ENCODE measurements at places on chromosomes 5 and 9. TPM values are rescaled to one million over a fixed set of nuclear protein-coding genes. Genes with fewer than 3 reads are reported as not detected.
A peak's percentile ranks its signal among the peaks of the same experiment; 100 is the strongest.

- H3K4me1 ChIP-seq = no peaks in the 10 kb centered on the region
- DNase-seq = no peak
Observed at GRCh38 chr5:90014420-90014819, 395.1 kb downstream of the CETN3 start.

INSL6 gene
- not detected for total RNA-seq

PCDHB7 gene
- 0.50 TPM for total RNA-seq

ACTBL2 gene
- 0.12 TPM for total RNA-seq

GRCh38 chr9:80649001-80649420, 1040.3 kb downstream of the TLE1 start:
- no peaks in the 10 kb centered on the region for H3K36me3 ChIP-seq
- DNase-seq = no peak
- H3K27me3 ChIP-seq = no peaks in the 10 kb centered on the region
- no peaks in the 10 kb centered on the region for H3K4me1 ChIP-seq
- H3K4me3 ChIP-seq = no peak overlapping the region
- H3K27ac ChIP-seq = no peak overlapping the region

HAND1 gene
- total RNA-seq = not detected

DNA sequence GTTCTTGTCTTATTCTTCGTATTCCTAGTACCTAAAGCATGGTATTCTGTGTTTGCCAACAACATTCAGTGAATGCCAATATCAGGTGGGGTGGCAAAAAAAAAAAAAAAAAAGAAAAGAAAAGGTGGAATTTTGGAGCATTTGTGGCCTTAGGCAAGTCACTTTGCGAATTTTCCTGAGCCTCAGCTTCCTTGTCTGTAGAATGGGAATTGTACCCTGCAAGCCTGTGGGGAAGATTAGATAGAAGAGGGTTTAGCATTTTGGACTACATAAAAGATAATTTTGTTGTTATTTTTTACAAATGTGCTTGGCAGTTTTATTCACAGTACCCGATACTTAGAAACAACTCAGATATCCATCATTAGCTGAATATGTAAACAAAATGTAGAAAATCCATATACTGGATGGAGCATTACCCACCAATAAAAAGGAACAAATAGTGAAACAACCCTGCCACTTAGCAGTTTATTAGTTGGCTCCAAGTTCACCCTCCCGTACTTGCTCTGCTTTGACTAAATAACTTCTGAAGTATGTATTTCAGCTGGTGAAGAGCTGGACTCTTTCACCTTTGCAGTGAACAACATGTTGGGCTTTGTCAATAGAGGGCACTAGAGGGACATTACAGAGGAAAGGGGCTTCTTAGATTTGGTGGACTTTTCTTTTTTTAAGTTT, 13.6 kb downstream of the UBE2D2 start:
- no peaks in the 10 kb centered on the region for H3K27me3 ChIP-seq
- no peak for DNase-seq
- no peaks in the 10 kb centered on the region for H3K36me3 ChIP-seq

PPIC gene
- 14.9 TPM for total RNA-seq

- H3K4me3 ChIP-seq = peak overlapping the region; percentile 4
- DNase-seq = no peak
- H3K36me3 ChIP-seq = no peaks in the 10 kb centered on the region
- H3K27me3 ChIP-seq = no peaks in the 10 kb centered on the region
Observed at GRCh38 chr5:27402828-27403227, 364.4 kb upstream of the CDH9 start.

- H3K27me3 ChIP-seq = no peaks in the 10 kb centered on the region
- no peaks in the 10 kb centered on the region for H3K4me1 ChIP-seq
- no peak overlapping the region for H3K27ac ChIP-seq
- no peaks in the 10 kb centered on the region for H3K36me3 ChIP-seq
Observed at GRCh38 chr9:133204335-133204992, 4.6 kb downstream of the OBP2B start.

GRCh38 chr5:57538341-57538955, 55.8 kb upstream of the ACTBL2 start:
- H3K4me3 ChIP-seq = no peak overlapping the region
- no peaks in the 10 kb centered on the region for H3K36me3 ChIP-seq
- H3K27ac ChIP-seq = no peak overlapping the region
- H3K4me1 ChIP-seq = no peaks in the 10 kb centered on the region
- DNase-seq = no peak

ANXA2R gene
- 0.40 TPM for total RNA-seq

GRCh38 chr9:88587182-88587581, 52.2 kb downstream of the NXNL2 start:
- H3K36me3 ChIP-seq = no peaks in the 10 kb centered on the region
- DNase-seq = no peak
- H3K4me1 ChIP-seq = no peaks in the 10 kb centered on the region
- H3K27me3 ChIP-seq = no peaks in the 10 kb centered on the region
- H3K4me3 ChIP-seq = no peak overlapping the region
- H3K27ac ChIP-seq = no peak overlapping the region

- no peaks in the 10 kb centered on the region for H3K27me3 ChIP-seq
- no peaks in the 10 kb centered on the region for H3K36me3 ChIP-seq
- H3K4me3 ChIP-seq = peak overlapping the region; percentile 66
- peak overlapping the region; percentile 64 for H3K27ac ChIP-seq
- no peak for DNase-seq
Observed at GRCh38 chr9:19127871-19128500, 694 bp upstream of the PLIN2 start.

DNA sequence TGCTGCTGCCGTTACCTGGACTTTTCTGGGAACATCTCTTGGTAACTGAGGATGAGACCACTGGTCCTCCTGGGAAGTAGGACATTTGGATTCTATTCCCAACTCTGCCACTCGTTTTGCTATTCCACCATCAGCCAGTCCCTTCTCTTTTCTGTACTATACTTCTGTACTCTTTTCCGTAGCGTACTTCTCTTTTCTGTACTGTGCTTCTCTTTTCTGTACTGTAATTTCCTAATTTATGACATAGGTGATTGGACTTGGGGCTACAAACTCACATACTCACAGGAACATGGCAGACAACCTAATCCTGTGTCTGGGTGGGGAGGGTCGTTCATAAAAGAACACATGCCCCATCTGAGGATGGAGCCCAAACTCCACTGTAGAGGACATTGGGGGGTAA, 335.3 kb upstream of the PANK3 start:
- DNase-seq = no peak
- peaks cover 5% of the 10 kb centered on the region for H3K27me3 ChIP-seq
- H3K27ac ChIP-seq = no peak overlapping the region
- no peaks in the 10 kb centered on the region for H3K36me3 ChIP-seq
- H3K4me3 ChIP-seq = no peak overlapping the region
